Activated naive CD8-positive, alpha-beta T cell treated with anti-CD3 and anti-CD28 coated beads, Interleukin-2, amount 10 ng/mL, durations not matched to agents 7 days and 5 days (primary cell): ENCODE measurements at places on chromosomes 16 and 17.
A peak's percentile ranks its signal among the peaks of the same experiment; 100 is the strongest.

GRCh38 chr16:17463335-17463734, 7.4 kb downstream of the XYLT1 start:
- H3K27ac ChIP-seq = no peak overlapping the region
- H3K36me3 ChIP-seq = peaks cover 55% of the 10 kb centered on the region
- H3K4me3 ChIP-seq = peak overlapping the region; percentile 6

GRCh38 chr16:14354561-14355351, 275.3 kb downstream of the PARN start:
- H3K4me1 ChIP-seq = peaks cover 5% of the 10 kb centered on the region
- H3K27me3 ChIP-seq = no peaks in the 10 kb centered on the region
- no peaks in the 10 kb centered on the region for H3K36me3 ChIP-seq
- H3K27ac ChIP-seq = no peak overlapping the region
- no peak for DNase-seq

- no peak for DNase-seq
- H3K27me3 ChIP-seq = no peaks in the 10 kb centered on the region
- H3K4me3 ChIP-seq = no peak overlapping the region
- peaks cover 5% of the 10 kb centered on the region for H3K36me3 ChIP-seq
- peaks cover 23% of the 10 kb centered on the region for H3K4me1 ChIP-seq
These were observed 6.1 kb downstream of the GOT2 start for GRCh38 chr16:58727796-58728568.

GRCh38 chr16:49108611-49109010, 173.0 kb downstream of the CBLN1 start:
- H3K4me1 ChIP-seq = no peaks in the 10 kb centered on the region
- no peak overlapping the region for H3K4me3 ChIP-seq
- H3K27me3 ChIP-seq = no peaks in the 10 kb centered on the region
- no peak for DNase-seq

GRCh38 chr17:5035315-5035714, at the start of gene SLC52A1:
SLC52A1 (minus strand) TSS chr17:5035426; CDS start chr17:5034606, 820 bp downstream.
- H3K4me1 ChIP-seq = peaks cover 14% of the 10 kb centered on the region
- peaks cover 7% of the 10 kb centered on the region for H3K27me3 ChIP-seq
- H3K36me3 ChIP-seq = peaks cover 6% of the 10 kb centered on the region
- DNase-seq = no peak
- no peak within 1 kb of the TSS for H3K27ac ChIP-seq
- H3K4me3 ChIP-seq = peak within 1 kb of the TSS; percentile 19
